ENCODE measurements at places on chromosomes 2 and 18.

DNA sequence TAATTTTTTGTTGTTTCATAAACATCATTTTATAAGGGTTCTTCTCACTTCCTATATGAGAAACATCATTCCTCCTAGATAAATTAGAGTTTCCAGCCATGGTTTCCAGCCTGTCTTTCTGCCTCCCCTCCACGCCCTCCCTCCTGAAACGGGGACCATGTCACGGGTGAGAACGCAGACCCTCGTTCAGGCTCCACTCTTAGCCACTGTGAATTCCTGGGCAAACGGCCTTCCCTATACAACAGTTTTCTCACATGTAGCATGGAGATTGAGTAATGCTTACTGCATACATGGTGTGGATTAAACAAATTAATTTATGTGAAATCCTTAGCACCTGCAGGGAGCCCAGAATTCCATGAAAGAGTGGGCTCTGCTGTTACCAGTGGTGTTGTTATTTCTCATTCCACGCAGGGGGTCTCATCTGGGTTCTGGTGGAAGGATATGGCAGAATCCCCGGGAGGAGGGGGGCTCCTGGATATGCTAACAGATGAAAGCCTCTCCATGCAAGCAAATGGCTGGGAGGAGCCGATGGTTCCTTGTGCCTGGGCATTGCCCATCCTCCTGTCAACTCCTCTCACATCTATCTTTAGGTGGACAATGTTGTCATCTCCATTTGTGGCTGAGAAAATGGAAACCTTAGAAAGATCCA is 54.0 kb upstream of the TWIST2 start:
- DNase-seq, result no peak

GRCh38 chr2:100803334-100803733 is 16.6 kb upstream of the NPAS2 start:
- DNase-seq, result no peak

GRCh38 chr2:11676640-11677039 is 6.6 kb upstream of the NTSR2 start:
- DNase-seq, result no peak

- DNase-seq, result no peak
Measured at GRCh38 chr2:155151945-155152344, 453.4 kb downstream of the KCNJ3 start.

- peak; percentile 45 for DNase-seq
Measured at GRCh38 chr2:15728245-15728938, 136.7 kb downstream of the DDX1 start.

DNA sequence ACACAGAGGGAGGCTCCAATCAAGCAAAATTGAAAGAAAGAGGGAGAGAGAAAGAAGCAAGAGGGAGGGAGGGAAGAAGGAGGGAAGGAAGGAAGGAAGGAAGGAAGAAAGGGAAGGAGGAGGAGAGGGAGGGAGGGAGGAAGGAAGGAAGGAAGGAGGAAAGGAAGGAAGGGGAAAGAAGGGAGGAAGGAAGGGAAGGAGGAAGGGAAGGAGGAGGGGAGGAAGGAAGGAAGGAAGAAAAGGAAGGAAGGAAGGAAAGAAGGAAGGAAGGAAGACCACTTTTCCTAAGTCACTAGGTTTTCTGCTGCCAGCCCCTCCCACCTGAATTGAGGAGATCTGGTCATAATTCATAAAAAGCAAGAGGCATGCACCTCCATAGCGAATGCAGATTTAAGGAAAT is 287.0 kb downstream of the SP3 start:
- no peak for DNase-seq

Data from anterior cingulate cortex (tissue), 58 donors.